ENCODE measurements at places on chromosomes 3 and 15. TPM values are rescaled to one million over a fixed set of nuclear protein-coding genes. Genes with fewer than 3 reads are reported as not detected.

Gene NOX5
- 1.4 TPM for total RNA-seq

Gene SLC22A13
- 1.9 TPM for total RNA-seq

Gene DPPA2
- total RNA-seq: not detected

Gene RTP3
- not detected for total RNA-seq

Gene TRIM59
- 15.1 TPM for total RNA-seq

DNA sequence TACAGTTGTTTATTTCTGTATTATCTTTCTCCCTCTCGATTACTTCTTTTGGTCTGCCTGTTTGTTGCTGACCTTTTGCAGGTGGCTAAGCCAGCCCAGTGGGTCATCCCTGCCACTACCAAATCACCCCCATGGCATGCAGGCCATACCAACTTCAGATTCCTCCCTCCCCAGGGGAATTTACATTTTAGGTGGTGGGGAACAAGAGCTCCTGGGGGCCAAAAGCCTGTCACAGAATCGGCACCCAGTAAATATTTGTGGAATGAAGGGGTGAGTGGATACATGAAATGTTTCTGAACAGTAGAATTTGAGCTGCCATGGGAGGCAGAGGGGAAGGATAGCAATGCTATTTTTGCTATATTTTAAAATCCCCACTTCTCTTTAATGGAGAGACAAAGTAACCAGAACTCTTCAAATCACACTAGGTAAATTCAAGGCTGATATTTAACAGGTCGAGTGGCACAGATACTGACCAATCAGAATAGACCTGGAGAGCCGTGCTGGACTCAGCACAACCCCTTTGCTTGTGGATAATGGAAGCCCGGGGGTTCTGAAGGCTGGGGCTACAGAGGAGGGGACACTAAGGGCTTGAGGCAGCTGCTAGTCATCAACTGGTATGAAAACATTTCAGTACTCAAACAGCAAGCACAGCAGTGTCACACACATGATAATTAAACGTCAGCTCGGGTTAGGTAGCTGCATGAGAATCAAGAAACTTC is 54.3 kb upstream of the SMAD3 start:
- H3K36me3 ChIP-seq: no peaks in the 10 kb centered on the region
- no peak overlapping the region for H3K27ac ChIP-seq
- H3K4me3 ChIP-seq: no peak overlapping the region

Measured in MCF 10A (cell line).